ENCODE measurements at places on chromosomes 13 and 19. TPM values are rescaled to one million over a fixed set of nuclear protein-coding genes. Genes with fewer than 3 reads are reported as not detected.

Gene LGALS4
- total RNA-seq = not detected

Gene GJB2
- total RNA-seq = 131 TPM

Gene C19orf81
- not detected for total RNA-seq

Gene KLK12
- total RNA-seq = not detected

Gene SPTBN4
- 0.24 TPM for total RNA-seq

Gene ZNF160
- total RNA-seq = 24.6 TPM

Gene APOC4
- not detected for total RNA-seq

Gene CIC
- total RNA-seq = 18.3 TPM

Gene ZNF667
- 3.6 TPM for total RNA-seq

Gene PSG7
- total RNA-seq = not detected

Gene GFY
- total RNA-seq = not detected

Gene DENND1C
- under 0.01 TPM for total RNA-seq

Gene LILRB1
- not detected for total RNA-seq

Gene FPR3
- not detected for total RNA-seq

Gene ERF
- total RNA-seq = 20.2 TPM

Gene FCHO1
- total RNA-seq = 4.7 TPM

Gene GDF15
- total RNA-seq = 79.5 TPM

Gene TINCR
- total RNA-seq = 14.9 TPM

Gene ERICH6B
- not detected for total RNA-seq

Gene TRPM4
- 21.2 TPM for total RNA-seq

Gene FLT3LG
- not detected for total RNA-seq

Gene SIGLEC12
- not detected for total RNA-seq

Gene SHANK1
- not detected for total RNA-seq

Gene KPNA3
- total RNA-seq = 26.7 TPM

Gene NOTCH3
- total RNA-seq = 141 TPM

Gene ZNF557
- 12.8 TPM for total RNA-seq

Gene BST2
- total RNA-seq = 26.3 TPM

Gene CRLF1
- total RNA-seq = 0.21 TPM

Gene WDR88
- total RNA-seq = not detected

Gene PLK5
- not detected for total RNA-seq

Gene STARD13
- total RNA-seq = 0.85 TPM

Gene ZNF791
- total RNA-seq = 13.6 TPM

Gene TNNT1
- 79.9 TPM for total RNA-seq

Gene TEX29
- not detected for total RNA-seq

Gene ZNF772
- 13.7 TPM for total RNA-seq

Gene LILRA1
- total RNA-seq = not detected

Gene ERICH4
- total RNA-seq = not detected

Gene B3GNT3
- total RNA-seq = 4.8 TPM

Gene CGB8
- total RNA-seq = not detected

Gene IGFLR1
- total RNA-seq = not detected

Gene ZNF808
- 14.9 TPM for total RNA-seq

Gene CGB1
- total RNA-seq = not detected

Gene GIPR
- 0.96 TPM for total RNA-seq

Gene ERVV-1
- total RNA-seq = not detected

Gene PLPPR3
- total RNA-seq = 0.48 TPM

Gene ARRDC5
- total RNA-seq = not detected

Gene COL4A2
- total RNA-seq = 8.3 TPM

Gene FXYD5
- total RNA-seq = 12.8 TPM

Gene CGB3
- total RNA-seq = not detected

Gene MADCAM1
- total RNA-seq = under 0.01 TPM

Gene ATP4A
- not detected for total RNA-seq

Gene TEKTIP1
- not detected for total RNA-seq

Gene RAB3A
- total RNA-seq = not detected

Gene MAP4K1
- total RNA-seq = not detected

Gene NAA16
- total RNA-seq = 5.5 TPM

Gene TMEM86B
- total RNA-seq = 0.21 TPM

Gene DCT
- total RNA-seq = not detected

Gene EEF1AKMT1
- 5.3 TPM for total RNA-seq

Measured in tracheal epithelial cell (primary cell).